ENCODE measurements at places on chromosomes 5 and 9.

DNA sequence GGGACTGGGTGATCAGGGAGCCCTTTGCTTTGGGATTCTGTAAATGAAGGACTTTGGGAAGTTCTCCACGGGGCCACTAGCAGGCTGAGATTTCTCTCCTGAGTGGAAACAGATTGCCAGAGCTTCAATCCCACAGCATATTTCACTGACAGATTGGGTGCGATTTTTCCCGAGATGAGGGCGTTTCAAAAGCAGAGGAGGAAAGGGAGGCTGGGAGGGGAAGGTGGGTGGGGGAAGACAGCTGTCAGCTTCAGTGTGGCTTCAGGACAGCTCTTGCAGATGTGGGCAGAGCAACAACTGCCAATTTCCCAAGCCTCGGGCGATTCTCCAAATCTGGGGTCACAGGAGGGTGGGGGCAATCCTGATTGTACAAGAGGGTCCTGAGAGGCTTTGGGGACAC, 258.5 kb upstream of the ADRA1B start:
- DNase-seq = no peak

DNA sequence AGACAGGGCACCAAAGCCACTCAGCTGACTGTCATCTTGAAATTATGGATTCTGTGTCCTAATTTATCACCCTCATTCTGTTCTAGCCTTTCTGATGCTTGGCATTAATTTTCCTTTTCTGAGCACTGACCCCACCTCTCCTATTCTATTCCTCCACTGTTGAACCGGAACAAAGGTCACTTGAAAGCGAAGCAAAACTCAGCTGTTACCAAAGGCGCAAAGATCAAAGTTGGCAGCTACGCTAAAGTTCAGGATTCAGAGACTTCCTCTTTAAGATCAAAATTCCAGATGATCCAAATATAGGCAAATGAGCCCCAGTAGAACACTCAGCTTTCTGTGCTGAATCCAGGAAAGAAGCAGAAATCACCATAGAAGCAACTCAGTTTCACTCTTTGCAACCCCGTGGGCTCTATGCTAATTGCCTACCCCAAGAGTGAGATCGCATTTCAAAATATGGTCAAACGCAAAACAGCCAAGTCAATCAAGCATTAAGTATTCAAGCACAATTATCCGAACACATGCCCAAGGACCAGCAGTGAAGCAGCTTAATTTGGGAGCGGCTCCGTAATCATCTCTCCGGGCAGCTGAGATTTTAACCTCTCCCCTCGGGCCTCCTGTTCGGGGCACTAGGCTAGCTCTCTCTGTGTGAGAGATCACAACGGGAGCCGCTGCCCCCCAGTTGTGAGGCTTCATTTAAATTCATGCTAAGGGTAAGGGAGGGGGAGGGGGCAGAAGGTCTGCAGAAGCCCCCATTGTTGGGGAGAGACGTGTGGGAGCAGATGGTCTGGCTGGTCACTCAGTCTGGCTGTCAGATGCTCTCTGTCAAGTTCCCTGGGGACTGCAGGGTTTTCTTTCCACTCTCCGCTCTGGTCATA, 288.6 kb downstream of the ELAVL2 start:
- no peak for DNase-seq

- no peak for DNase-seq
Observed at GRCh38 chr5:123537845-123538244, 25.9 kb downstream of the CSNK1G3 start.

- DNase-seq = no peak
Observed at GRCh38 chr9:126472948-126473298, 140.8 kb upstream of the LMX1B start.

DNA sequence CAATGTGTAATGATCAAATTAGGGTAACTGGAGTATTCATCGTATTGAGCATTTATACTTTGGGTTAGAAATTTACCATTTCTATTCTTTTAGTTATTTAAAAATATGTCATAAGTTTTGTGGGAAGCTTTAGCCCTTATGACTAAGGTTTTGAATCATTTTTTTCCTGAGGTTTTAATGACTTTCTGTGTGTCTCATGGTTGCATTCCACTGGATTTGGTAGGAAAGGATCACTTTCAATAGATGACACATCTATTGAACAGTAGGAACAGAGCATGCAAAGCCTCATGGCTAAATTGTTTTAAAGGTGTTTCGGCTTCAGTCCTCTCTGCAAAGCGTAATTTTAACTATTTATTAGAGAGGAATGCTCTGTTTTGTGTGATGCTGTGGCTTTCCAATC, 512.4 kb upstream of the CHD1 start:
- DNase-seq = no peak

- no peak for DNase-seq
Observed at GRCh38 chr5:54186912-54187445, 123.4 kb downstream of the ARL15 start.

GRCh38 chr5:30667293-30667692, 526.2 kb upstream of the CDH6 start:
- DNase-seq = no peak

GRCh38 chr9:74078647-74079046, 418.5 kb upstream of the RORB start:
- no peak for DNase-seq

- no peak for DNase-seq
Observed at GRCh38 chr9:6109986-6110385, 94.6 kb upstream of the RANBP6 start.

DNA sequence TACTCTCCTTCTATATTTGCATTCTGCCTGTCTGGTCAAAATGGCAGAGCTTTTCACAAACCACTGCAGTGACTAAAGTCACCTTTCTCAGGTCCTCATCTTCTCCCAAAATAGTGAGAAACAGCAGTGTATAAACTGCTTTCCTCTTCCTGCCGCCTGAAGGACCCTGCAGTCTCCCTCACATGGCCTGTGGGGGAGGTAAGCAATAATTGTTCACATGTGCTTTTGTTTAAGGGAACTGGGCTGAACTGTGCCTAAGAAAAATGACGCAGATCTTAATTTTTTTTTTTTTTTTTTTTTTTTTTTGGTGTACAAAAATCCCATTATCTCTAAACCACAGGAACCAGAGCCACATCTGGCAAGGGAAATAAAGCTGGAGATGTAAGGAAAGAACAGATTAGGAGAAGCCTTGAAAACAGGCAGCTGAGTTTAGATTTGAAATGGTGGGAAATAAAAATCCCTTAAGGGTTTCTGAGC, 131.7 kb upstream of the VLDLR start:
- no peak for DNase-seq

- no peak for DNase-seq
Observed at GRCh38 chr9:19026375-19026774, 6.6 kb downstream of the SAXO1 start.

DNA sequence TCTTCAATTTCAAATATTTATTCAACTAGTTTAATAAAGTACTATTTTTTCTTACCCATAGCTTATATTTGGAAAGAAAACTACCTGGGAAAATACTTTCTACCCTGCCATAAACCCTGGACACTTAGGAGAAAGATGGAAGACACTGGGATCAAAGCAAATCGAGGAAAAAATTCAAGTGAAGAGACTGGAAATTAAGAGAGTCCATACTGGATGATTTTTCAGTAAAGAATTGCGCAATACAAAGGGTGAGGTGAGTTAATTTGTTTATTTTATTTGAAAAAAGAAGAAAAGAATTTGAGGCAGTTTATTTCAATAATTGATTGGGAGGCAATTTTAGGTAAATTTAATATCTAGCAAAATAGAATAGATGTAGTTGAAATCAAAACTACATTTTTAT, 331.8 kb upstream of the ITGA1 start:
- DNase-seq = no peak

DNA sequence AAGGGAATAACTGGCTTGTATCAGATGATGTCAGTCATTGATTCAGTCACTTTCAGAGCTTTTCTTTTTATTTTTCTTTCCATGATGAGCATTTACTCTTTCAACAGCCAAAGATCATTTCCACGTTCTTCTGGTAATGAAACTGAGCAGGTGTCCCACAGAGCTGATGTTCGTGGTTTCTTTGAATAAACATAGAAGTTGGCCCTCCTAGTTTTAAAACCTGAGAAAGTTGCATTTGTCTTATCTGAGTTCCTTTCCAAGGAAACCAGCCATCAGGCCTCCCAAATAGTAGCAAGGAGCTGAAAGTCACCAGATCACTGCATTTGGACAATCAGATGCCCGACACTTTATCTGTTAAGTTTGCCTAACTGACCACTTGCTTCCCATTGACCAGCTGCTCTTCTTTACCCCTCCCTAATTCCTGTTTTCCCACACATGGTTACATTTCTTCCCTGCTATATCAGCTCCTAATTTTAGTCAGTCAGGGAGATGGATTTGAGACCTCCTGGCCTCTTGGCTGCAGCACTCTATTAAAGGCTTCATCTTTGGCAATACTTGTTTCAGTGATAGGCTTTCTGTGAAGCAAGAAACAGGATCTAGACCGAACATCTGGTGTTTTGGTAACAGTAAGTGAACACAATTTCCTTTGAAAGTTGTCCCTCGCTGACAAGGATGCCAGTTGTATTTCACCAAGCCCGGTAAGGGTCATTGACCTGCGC, 420.8 kb downstream of the CHSY3 start:
- no peak for DNase-seq
